ENCODE measurements at places on chromosomes 3 and 15.

DNA sequence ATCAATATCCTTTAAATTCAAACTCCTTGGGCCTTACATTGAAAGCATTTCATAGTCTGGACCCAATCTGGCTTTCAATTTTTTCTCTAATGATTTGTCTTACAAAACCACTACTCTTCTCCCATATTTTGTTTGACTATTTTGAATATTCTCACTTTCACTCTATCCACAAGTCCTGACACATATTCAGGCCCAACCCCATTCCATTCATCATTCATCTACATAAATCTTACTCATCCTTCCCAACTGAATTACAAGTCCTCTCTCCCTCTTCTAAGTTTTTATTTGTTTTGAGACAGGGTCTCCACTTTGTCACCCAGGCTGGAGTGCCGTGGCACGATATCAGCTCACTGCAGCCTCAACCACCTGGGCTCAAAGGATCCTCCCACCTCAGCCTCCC, 43.6 kb downstream of the TOP2B start:
- no peak for DNase-seq

GRCh38 chr15:71473751-71474150, 336.6 kb upstream of the NR2E3 start:
- DNase-seq = no peak

DNA sequence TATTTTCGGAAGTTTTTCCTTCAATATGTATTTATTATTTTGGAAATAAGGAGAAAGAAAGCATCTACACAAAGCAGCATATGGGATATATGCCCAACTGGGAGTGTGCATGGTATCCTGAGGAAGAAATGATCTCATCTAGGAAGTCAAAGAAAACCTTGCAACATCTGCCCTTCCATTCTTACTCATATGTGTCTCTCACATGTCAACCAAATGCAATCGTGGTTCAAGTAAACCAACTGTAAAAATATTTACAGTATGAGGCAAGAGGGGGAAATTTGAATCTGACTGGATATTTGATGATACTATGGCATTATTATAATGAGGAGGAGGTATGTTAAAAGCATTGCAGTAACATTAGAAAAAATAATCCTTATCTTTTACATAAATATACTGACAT, 3.2 kb upstream of the SCG3 start:
- no peak for DNase-seq

GRCh38 chr3:121330634-121331033, 215.2 kb downstream of the POLQ start:
- no peak for DNase-seq
